ENCODE measurements at places on chromosomes 11 and 22.
A peak's percentile ranks its signal among the peaks of the same experiment; 100 is the strongest.

GRCh38 chr11:18463439-18463838 lies 7.8 kb downstream of the LDHAL6A start:
- no peaks in the 10 kb centered on the region for H3K4me1 ChIP-seq
- DNase-seq: no peak
- no peak overlapping the region for H3K27ac ChIP-seq
- no peaks in the 10 kb centered on the region for H3K27me3 ChIP-seq
- H3K36me3 ChIP-seq: no peaks in the 10 kb centered on the region

DNA sequence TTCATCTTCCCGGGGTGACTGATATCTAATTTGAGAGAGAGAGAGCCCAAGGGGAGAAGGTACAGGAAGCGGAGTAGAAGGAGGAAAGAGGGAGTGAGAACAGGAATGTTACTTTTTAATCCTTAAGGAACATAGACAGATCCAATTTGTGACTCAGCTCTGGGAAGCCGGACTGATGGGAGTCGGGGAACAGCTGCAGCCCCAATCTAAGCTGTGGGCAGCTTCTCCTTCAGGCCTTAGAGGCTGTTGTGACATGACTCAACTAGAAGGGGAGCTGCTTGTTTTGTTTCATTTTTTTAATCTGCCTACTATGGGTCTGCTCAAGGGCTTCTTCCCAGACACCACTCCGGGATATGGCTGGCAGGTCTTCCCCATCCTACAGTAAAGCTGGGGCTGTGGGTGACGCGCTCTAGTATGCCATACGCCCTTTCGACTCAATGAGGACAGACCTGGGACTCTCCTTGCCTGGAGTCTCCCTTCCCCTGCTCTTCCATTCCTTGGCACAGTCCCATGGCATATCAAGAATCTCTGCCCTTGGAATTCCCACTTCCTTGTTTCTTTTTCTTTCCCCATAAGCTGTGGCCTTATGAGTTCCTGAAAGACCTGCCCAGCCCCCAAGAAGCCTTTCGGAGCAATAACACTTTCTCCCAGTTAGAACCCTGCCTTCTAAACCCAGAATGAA lies 103.3 kb upstream of the AKIP1 start:
- H3K36me3 ChIP-seq: no peaks in the 10 kb centered on the region
- H3K27me3 ChIP-seq: no peaks in the 10 kb centered on the region
- H3K4me3 ChIP-seq: no peak overlapping the region
- H3K4me1 ChIP-seq: peaks cover 17% of the 10 kb centered on the region
- DNase-seq: no peak

DNA sequence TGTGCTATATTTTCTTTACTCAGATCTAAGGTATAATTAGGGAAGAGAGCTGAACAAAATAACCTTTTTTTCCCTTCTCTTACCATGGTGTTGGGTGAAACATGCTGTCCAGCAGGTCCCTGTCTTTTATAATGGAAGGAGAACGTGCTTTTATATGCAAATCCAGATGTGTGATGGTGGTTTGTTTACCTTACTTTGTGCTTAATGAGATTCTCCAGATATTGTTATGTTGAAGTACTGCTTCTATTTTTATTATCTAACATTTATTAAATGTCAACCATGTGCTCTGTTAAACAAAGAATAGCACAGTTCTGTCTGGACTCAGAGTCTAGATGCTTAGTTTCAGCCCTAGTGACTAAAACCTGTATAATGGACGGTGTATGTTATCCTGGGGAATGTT lies 10.1 kb upstream of the GRIK4 start:
- H3K4me3 ChIP-seq: no peak overlapping the region
- no peak overlapping the region for H3K27ac ChIP-seq

- peaks cover 26% of the 10 kb centered on the region for H3K27me3 ChIP-seq
- H3K27ac ChIP-seq: no peak overlapping the region
- DNase-seq: peak; percentile 90
- H3K4me1 ChIP-seq: peaks cover 29% of the 10 kb centered on the region
Measured at GRCh38 chr22:39664485-39665200, 94.1 kb downstream of the CACNA1I start.

DNA sequence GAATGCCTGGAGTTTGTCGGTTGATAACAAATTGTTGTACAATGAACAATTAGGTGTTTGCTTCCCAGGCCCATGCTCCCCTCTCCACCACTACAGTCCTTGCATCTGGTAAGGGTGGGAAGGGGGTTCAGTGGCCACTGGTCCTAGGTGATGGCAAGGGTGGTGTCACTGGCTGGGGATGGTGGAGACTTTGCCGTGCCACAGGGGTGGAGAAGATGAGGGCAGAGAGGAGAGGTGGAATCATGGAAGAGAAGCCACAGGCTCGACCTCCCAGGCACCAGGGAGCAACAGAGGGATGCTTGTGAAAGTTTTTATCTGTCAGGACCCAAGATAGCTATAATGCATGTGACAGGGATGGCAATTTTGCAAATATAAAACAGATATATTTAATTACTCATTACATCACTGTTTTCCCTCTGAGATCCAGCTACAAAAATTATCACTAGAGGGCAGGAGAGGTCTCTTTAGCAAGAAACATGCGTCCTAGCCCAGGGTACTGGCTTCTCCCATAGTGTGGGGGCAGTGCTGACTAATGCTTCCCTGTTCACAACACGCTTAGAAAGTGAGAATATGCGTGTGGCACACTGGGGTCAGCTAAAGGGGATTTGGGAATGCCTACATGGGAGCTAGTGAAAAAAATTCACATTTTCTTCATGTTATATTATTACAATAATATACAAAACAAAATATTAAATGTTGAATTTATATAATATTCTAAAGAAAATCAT lies 49.0 kb upstream of the AMPD3 start:
- DNase-seq: peak; percentile 31
- H3K4me1 ChIP-seq: no peaks in the 10 kb centered on the region
- 0 out of 2 replicates have a peak overlapping the region, but pooled peaks have one; percentile 27 for H3K27ac ChIP-seq
- H3K4me3 ChIP-seq: no peak overlapping the region
- no peaks in the 10 kb centered on the region for H3K36me3 ChIP-seq

GRCh38 chr22:41762980-41763779 lies 37.3 kb upstream of the CCDC134 start:
- peak; percentile 94 for DNase-seq
- H3K4me3 ChIP-seq: no peak overlapping the region
- H3K4me1 ChIP-seq: no peaks in the 10 kb centered on the region
- H3K27me3 ChIP-seq: no peaks in the 10 kb centered on the region
- no peak overlapping the region for H3K27ac ChIP-seq

Measured in H1 (cell line).